Prostate gland (tissue), 2 donors: ENCODE measurements at places on chromosomes 2 and 18. TPM values are rescaled to one million over a fixed set of nuclear protein-coding genes. Genes with fewer than 3 reads are reported as not detected.

DNA sequence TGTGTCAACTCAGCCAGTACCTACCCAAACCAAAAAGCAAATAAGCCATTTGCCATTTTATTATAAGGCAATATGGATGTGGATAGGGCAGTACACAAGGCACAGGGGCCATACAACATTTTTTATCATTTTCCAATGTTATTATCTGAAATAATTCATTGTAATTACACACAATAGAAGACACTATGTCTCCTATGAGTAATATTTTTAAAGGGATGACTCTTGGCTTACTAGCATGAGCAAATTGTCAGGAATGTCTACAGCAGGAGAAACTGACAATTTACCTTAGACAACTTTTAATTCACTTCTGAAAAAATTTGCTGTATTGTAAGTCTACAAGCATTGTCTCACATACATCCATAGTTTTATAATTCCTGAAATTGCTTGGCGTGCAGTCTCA, 1193.9 kb upstream of the CELF4 start:
- no peak for DNase-seq

DNA sequence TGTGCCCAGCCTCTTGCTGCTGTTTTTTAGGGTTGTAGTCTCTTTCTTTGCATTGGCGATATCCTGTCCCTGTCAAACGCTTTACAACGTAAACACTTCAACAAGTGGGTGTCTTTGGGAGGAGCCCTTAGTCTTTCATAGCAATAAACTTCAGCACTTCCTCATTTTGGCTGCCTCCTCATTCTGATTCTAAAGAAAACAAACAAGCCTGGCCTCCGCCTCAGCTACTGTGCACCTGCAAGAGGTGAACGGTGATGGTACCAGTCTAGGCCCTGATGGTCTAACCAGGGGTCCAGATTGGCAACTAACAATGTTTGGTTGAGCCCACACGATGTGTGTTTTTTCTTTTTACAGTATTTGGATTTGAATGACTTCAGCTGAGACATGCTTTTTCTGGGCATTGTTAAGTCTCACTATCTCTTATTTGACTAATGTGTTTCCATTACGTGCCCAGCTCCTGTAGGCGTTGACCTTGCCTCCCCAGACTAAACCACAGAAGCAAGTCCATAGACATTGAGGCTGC, 53.2 kb upstream of the CUL3 start:
- no peak for DNase-seq

GRCh38 chr2:240386326-240386725, 49.1 kb upstream of the GPC1 start:
- DNase-seq: no peak

DNA sequence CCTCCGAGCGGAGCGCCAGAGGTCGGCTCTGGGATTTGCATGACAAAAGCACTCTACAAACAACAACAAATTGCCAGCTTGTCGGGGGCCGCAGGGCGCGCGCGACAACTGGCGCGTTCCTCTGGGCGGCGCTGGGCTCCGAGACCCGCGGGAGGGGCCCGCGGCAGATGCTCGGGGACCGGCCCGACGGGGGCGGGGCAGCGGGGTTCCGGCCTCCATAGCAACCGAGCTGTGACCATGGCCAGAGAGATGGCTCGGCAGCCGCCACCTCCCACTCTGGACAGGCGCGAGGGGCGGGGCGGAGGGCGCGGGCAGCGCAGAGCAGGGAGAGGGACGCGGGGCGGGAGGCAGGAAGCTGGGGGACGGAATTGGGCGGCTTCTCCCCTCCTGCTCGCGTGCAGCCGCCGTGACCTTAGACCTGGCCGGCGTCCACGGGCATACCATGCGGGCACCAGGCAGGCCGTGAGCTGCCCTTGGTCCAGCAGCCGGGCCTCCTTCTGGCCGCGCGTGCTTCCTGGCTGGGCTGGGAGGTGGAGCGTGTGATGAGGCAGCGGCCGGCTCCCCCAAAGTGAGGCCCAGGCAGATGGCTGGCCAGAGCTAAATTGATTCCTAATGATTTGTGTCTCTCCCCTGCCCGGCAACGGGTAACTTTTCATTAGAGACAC, 171.5 kb downstream of the CELF4 start:
- DNase-seq: no peak

- no peak for DNase-seq
Measured at GRCh38 chr2:160752475-160753330, 259.1 kb upstream of the RBMS1 start.

The SRD5A2 gene
- 8.5 TPM for total RNA-seq

GRCh38 chr2:213069531-213069930, 81.9 kb downstream of the IKZF2 start:
- DNase-seq: no peak

DNA sequence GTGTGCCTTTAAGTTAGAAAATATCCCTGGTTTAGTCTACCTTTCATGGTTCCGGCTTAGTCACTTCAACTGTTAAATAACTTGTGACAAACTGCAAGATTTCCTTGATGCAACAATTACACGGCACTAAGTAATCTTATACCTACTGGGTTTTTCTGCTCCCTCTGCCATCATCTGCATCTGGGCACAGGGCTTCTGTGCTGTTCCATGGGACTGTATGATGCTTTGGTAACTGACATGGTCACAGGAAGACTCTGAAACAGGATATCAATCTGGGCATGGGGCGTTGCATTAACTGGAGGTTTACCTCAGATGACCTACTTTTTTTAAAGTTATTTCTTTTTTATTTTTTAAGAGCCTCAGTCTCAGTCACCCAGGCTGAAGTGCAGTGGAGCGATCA, 365.4 kb downstream of the SS18 start:
- no peak for DNase-seq

The CD28 gene
- 0.51 TPM for total RNA-seq

GRCh38 chr2:239431536-239431935, 30.7 kb upstream of the HDAC4 start:
- no peak for DNase-seq

- no peak for DNase-seq
Measured at GRCh38 chr2:6031200-6031867, 339.1 kb downstream of the SOX11 start.

- no peak for DNase-seq
Measured at GRCh38 chr2:20632446-20632990, 18.4 kb downstream of the HS1BP3 start.

DNA sequence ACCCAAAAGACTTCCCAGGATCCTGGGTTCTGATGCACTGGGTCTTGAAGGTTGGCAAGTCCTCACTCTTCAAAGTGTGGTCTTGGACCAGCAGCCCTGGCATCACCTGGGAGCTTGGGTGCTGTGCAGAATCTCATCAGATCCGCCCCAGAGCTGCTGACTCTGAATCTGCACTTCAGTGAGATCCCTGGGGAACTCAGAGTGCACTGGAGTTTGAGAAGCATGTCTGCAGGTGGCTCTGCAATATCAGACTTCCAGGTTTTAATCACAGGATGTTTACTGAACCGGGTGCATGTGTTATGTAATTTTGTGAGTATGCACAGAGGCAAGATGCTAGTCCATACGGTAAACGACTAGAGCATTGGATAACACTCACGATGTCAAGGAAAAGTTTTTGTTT, 58.0 kb upstream of the BOD1L2 start:
- DNase-seq: no peak

DNA sequence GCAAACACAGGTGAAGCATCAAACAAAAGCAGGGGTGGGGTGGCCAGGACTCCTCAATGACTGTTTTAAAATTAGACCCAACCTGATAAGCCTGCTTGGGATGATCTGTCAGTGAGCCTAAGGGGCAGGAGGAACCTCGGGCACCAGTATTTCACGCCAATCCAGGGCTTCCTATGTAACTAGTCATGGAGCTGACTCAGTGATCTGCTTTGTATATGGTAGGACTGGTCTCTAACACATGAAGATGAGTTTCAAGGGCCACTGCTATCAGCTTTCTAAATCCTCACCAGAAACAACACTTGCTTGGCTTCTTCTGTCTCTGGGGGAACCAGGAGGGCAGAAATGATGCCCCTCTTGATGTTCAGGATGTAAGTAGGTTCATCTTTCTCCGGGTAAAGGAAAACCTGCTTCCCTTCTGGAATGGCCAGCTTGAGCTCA, 6.2 kb downstream of the APOB start:
- DNase-seq: no peak

DNA sequence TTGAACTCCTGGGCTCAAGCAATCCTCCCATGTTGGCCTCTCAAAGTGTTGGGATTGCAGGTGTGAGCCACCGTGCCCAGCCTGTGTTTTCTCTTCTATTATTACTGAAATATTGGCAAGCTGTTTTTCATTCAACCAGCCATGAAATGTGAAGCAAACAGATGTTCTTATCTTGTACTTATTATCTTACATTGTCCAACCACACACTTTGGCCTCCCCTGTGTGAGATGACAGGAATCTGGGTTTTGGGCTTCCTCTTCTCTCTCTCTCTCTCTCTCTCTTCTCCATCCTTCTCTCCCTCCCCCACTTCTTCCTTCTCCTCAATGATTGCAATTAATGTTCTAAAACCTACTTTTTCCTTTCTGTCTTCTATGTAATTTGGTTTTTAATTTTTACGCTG, 33.1 kb downstream of the RAMP1 start:
- no peak for DNase-seq

DNA sequence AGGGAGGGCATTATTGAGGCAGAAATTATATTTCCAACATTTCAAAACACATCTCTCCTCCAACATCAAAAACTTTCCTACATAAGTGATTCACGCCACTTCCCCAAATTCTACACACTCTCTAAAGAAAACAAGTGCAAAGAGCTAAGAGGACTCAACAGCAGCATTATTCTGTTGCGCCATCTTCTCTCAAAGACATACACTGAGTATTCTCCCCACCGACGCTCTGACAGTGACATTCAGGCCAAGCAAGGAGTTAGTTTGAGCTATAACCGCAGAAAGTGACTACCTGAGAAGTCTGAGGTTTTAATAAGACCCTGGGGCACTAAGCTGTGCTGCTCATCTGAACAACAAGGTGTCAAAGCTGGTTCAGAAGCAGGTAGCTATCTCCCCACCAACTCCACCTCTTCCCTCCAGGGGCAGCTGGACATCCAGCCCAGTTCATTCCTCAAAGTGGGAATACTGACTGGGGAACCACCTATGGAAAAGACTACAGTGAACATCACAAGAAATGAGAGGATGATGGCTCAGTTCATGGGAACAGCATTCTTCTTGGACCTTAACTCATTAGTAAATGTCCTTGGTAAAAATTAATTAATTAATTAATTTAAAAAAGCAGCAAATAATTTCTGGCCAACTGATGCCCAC, 309.5 kb upstream of the CCDC68 start:
- no peak for DNase-seq

The IL1R2 gene
- total RNA-seq: 11.4 TPM

DNA sequence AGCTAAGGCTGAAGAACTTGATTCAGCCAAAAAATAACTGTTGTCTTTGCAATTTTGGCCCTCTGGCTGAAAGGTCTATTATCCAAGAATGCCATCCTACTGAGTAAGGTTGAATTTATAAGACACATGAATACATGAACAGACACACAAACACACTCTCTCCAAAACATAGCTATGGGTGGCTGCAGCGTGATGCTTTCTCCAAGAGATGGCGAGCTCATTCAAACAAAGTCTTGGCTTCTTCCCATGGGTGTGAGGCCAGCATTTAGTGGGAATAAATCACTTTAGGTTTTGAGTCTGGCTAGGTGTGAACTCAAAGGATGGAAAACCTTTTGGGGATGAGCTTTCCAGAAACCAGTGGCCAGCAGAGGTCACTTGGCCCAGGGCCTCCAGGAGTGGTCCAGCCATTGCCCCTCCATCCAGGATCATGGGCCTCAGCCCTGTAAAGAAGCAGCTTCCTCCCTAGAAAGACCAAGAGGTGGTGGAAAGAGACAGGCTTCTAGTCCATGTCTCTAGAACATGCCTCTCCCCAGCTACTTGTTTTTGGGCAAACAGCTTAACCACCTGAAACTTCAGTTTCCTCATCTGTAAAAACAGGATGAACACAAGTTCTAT, 11.0 kb upstream of the OSR1 start:
- DNase-seq: no peak

DNA sequence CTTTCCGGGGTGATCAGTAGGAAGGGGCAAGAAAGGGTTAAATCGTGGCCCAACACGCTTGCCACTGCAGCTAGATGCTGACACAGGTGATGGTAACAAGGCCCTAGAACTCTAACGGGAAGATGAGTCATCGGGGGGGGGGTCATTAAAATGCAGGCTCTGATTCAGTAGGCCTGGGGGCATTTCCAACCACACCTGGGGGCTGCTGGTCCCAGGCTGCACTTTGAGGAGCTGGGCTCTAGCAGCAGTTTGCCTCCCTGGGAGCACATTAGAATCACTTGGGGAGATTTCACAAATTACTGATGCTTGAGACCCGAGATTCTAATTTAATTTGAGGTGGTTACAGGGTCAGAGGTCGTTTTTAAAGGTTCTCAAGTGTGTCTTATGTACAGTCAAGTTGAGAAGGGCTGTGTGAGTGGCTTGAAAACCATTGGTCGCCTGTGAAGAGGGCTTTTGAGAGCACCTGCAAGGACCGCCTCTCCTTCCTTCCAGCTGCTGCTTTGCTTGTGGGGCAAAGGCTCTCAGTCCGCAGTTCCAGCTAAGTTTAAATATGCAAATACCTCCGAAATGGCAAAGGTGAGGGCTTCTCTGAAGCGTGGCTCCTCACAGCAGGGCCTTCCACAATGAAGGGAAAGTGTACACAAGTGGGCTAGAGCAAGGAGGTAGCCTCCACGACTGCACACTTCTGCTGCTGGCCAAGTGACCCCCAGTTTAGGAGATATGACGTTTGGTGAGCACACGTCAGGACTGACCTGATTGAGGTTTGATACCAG, 128.0 kb upstream of the MSH6 start:
- no peak for DNase-seq

The PLEKHA3 gene
- 8.2 TPM for total RNA-seq

The SLC4A5 gene
- 65.9 TPM for total RNA-seq

DNA sequence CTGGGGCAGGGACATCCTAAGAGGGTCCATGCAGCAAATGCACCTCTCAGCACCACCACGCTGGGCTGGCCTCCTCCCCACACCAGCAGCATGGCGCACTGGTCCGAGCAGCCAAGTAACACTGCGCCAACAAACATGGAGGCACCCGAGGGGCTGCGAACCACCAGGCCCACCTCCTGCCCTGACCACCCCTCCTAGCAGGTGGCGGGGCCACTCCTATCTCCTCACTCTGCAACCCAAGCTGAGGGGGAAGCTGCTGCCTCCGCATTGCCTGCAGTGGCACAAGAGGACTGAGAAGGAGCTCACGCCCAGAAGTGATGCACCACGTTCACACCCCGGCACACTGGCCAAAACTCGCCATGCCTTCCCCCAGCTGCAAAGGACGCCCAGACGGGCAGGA, 94.4 kb downstream of the EIPR1 start:
- no peak for DNase-seq

DNA sequence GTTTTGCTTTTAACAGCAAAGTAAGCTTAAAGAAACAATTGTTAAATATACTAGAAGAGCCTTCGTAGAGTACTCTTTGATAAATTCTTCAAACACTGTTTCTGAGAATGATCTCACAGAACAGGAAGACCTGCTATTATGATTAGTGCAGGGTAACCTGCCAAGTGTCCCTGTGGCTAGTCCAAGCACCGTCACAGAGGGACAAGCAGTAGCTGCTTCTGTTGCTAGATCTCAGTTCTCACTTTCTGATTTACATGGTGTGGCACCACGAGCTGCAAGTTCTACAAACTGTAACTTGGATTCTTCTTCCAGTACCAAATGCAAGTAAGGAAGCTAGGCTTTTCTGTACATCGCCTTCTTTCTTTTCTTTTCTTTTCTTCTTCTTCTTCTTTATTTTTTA, 121.5 kb downstream of the PIEZO2 start:
- DNase-seq: no peak
